ENCODE measurements at places on chromosomes 7 and 10.

- no peak for DNase-seq
These were observed 748.4 kb downstream of the LRMDA start for GRCh38 chr10:76179806-76180205.

GRCh38 chr10:85420501-85421191, 945.9 kb downstream of the GRID1 start:
- no peak for DNase-seq

GRCh38 chr10:110802551-110803238, 69.0 kb upstream of the PDCD4 start:
- no peak for DNase-seq

DNA sequence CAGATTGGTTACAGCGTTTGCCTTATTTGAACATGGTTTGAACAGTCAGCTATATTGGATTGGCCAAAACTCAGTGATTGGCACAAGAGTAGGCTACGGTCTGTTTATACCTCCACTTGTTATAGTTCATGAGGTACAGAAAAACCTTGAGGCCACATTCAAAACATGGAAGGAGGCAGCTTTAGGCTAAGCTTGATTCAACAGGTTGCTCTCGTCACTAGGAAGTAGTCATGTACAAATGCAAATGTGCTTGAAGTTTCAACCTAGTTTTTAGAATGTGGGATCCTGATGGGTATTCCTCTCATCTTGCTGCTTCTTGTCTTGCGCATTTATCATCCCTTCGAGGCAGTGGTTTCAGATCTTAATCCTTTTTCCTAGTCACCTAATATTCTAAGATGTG, 132.1 kb downstream of the MGMT start:
- DNase-seq, result no peak

GRCh38 chr7:115008465-115009114, 86.7 kb downstream of the MDFIC start:
- peak; percentile 2 for DNase-seq

DNA sequence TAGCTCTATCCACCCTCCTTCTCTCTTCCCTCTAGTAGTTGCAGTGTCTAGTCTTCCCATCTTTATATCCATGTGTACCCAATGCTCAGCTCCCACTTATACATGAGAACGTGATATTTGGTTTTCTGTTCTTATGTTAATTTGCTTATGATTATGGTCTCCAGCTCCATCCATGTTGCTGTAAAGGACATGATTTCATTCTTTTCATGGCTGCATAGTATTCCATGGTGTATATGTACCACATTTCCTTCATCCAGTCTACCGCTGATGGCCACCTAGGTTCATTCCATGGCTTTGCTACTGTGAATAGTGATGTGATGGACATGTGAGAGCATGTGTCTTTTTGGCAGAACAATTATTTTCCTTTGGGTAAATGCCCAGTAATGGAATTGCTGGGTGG, 6.5 kb downstream of the PRSS2 start:
- no peak for DNase-seq

- DNase-seq, result no peak
These were observed 4.7 kb upstream of the CYP17A1 start for GRCh38 chr10:102841827-102842345.

DNA sequence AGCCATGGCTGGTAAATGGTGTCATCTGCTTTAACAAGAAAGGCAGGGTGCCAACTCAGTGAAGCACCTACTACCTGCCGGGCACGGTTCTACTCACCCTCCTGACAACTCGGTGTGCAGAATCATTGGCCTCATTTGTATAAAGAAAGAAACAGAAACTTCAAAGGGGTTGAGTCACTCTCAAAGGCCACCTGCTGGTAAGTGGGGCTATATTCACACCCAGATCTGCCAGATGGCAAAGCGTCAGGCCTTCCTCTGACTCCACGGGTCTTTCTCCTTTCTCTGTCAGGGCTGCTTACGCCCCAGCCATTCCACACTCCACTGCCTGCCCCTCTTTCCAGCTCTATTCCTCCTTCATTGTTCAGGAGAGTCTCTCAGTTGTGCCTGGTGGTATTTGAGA, 309.2 kb downstream of the GFRA1 start:
- DNase-seq, result no peak

DNA sequence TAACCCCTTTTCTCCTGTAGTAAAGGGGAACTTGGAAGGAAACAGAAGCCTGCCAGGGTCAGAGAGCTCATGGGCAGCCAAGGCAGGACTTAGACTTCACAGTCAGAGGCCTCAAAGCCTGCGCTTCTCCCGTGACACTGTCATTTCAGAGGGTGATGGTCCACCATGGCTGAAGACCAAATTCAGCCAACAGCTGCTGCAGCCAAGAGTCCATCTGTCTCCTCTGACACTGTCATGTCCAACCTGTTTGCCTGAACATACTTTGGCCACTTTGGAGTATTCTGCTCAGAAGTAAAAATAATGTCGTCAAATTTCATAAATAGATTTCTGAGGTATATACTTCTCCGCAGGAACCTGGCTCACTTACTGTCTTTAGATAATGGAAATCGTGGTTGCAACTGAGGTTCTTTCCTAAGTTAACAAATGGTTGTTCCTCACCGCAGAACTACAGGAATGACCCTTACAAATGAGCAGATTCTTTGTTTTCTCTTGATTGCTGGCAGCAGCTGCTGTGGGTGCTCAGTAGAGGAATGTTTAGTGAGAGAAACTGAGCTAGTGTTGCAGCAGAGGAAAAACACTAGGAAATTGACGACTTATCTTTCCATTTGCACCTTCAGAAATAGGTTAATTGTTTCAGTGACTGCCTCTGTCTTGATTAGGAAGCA, 626.5 kb downstream of the SDK1 start:
- DNase-seq, result no peak

GRCh38 chr7:14504134-14504533, 398.4 kb downstream of the DGKB start:
- DNase-seq, result peak; percentile 47

GRCh38 chr10:4718544-4718943, 107.5 kb upstream of the AKR1E2 start:
- no peak for DNase-seq

DNA sequence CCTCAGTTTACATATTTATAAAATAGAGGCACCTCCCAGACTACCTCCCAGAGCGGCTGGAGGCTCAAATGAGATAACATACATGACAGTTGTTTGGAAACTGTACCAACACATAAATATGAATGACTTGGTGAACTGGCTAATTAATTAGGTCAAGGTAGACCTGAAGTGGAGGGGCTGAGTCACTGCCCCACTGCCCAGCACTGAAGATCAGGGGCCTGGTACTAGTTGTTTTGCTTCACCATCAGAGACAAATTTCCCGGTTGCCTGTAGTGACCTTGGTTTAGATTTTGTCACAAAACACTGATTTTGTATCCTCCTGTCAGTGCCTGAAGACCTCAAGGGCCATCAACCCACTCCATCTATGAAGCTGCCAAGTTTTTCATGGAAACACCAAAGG, 41.8 kb downstream of the JAZF1 start:
- no peak for DNase-seq

DNA sequence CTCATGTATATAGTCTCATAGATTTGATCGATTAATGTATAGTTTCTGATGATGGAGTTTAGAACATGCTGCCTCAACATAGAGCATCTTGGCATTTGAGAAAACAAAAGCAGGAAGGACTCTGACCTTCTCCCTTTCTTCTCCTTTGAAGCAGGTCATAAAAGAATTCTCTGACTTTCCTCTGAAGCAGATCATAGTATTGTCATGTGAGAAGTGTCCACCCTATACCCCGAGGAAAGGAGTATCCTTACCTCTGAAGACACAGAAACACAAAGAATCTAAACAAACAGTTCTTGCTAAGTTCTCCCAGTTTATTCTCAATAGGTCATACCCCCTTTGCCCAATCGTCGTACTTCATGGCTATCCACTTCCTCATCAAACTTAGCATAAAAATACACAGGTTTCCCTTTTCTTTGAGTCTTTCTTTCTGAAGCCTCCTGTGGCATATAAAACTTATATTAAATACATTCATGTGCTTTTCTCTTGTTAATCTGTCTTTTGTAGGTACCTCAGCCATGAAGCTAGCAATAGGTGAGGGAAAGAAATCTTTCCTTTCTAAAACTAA, 194.9 kb downstream of the REEP3 start:
- no peak for DNase-seq

DNA sequence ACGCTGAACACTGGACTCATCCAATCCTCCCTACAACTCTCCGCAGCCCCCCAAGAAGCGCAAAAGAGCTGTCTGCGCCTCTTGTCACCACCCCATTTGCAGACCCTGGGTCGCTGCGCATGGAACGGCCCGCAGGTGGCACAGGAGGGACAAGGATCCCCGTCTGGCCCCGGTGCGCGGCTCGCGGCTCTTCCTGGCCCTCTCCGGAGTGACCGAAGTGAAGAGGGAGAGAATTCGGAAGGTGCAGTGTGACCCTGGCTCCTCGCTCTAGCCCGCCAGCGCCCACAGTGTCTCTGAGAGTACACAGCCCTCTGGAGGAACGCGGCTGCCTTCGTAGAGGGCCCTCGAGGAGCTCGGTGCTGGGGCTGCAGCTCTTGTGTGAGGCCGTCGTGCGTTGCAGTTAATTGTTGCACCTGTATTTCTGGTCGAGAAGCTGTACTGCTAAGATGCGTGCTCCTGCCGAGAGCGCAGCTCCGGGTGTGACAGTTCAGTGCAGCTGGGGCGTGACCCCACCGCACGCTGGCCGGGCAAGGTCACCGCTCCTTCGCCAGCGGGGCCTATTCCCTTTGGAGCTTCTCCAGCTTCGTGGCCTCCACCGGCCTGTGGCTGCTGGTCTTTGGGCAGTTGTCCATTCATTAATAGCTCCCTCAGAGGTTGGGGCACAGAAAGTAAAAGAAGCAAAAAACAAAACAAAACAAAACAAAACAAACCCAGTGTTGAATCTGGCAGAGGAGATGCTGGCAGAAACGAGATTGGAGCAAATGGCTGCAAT, 119.0 kb downstream of the SEC23IP start:
- DNase-seq, result no peak

- no peak for DNase-seq
These were observed 11.7 kb downstream of the SLC39A12 start for GRCh38 chr10:17963431-17963830.

- no peak for DNase-seq
These were observed 2.9 kb downstream of the CAV2 start for GRCh38 chr7:116502201-116503096.

GRCh38 chr7:131145770-131146169, 181.9 kb upstream of the MKLN1 start:
- no peak for DNase-seq

DNA sequence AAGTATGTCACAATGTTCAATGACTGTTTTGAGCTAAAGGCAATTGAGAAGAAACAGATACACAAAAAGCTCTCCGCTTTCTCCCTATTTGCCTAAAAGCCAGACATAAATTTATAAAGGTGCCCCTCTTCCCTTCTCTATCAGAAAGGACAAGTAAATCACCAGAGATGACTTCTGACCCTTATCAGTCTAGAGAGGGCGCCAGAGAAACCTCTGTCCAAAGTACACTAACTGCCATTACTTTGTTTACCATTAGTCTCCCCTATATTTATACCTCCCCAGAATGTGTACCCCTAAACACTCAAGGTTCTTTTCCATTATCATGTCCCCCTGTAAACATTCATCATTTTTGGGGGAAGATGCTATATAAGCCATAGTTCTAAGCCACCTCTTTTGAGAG, 49.3 kb downstream of the TPK1 start:
- no peak for DNase-seq

DNA sequence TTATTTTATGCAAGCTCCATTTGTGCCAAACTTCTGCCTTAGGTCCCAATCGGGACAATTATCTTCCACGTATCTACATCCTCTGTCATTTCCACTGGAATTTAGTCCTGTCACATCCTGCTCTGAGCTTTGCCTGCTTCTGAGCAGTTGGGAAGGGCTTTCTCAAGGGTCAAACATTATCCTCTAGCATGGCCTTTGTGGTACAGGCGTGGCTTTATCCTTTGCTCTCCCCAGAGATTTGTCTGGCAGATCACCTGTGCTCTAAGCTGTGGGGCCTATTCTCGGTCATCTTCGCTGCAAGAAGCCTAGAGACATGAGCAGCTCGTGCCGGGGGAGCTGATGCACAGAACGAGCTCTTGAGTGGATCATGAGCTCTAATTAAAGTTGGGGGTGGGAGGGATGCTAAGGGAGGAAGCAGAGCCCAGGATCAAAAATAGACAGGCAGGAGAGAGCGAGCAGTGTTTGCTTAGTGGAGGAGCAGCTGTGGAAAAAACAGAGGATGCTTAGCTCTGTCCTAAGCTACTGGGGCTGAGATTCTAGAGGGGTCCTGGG, 19.8 kb upstream of the TMEM273 start:
- peak; percentile 48 for DNase-seq

DNA sequence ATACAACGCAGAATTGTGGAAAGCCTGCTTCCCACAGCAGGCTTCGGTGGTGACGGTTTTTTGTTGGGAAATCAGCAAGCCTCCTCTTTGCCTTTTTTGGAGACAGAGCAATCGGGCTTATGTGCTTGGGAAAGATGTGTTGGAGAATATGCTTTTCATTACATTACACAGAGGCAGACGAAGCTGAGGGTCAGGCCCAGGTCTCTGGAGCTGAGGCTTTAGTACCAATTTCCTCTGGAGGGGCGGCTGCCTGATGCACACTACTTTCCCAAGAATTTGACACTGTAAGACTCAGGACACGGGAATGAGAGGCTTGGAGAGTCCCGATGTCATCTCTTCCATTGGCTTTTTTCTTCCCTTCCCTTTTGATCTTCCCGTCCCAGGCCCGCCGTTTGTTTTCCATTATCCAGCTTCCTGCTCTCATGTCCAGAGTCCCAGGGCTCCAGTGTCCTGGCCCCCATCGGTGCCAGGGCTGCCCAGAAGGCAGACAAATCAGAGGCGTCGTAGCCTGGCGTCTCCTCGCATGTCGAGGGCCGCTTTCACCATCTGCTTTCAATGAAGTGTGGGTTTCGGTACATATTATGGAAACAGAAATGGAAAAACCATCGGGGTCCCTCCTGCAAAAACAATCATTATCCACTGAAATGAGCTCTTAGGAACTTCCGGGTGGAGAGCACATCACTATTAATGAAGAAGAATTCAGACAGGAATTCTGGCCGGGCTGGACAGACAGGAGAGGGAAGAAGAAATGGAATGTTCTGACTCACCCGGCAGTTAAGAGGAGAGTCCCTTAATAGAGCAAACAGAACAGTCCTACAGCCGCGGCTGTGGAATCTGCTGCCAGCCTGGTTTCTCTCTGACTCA, 123.0 kb upstream of the JCAD start:
- no peak for DNase-seq

- DNase-seq, result no peak
These were observed 1.1 kb upstream of the SEC31B start for GRCh38 chr10:100520811-100521210.
